HuH-7.5 (cell line): ENCODE measurements at places on chromosomes 1 and 21.

GRCh38 chr1:33133478-33134105 lies 48.3 kb downstream of the TRIM62 start:
- DNase-seq, result no peak

- no peak for DNase-seq
These were observed 14.4 kb downstream of the CDK18 start for GRCh38 chr1:205518661-205519540.

DNA sequence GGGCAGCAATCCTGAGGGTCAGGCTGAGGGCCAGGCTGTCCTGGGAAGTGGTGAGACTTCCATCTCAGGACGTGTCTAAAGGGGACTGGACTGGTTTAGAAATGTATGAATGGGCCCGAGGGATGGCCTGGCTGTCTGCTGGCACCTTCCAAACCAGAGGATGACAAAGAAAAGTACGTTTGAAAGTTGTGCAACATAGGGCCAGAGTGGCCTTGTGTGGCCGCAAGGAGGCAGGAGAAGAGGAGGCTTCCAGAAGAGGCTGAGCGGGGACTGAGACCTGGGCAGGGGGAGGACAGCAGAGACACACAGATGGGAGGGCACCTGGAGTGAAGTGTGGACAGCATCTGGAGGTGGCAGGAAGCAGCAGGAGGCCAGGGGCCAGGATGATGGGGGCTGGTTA lies 2.6 kb upstream of the SYTL1 start:
- DNase-seq, result no peak

GRCh38 chr1:77282866-77283539 lies 1.2 kb downstream of the AK5 start:
- DNase-seq, result no peak

GRCh38 chr1:40316595-40317393 lies at the start of gene COL9A2:
Gene COL9A2 (minus strand): TSS chr1:40317286. CDS start chr1:40317197, 89 bp downstream.
- peak; percentile 75 for DNase-seq

DNA sequence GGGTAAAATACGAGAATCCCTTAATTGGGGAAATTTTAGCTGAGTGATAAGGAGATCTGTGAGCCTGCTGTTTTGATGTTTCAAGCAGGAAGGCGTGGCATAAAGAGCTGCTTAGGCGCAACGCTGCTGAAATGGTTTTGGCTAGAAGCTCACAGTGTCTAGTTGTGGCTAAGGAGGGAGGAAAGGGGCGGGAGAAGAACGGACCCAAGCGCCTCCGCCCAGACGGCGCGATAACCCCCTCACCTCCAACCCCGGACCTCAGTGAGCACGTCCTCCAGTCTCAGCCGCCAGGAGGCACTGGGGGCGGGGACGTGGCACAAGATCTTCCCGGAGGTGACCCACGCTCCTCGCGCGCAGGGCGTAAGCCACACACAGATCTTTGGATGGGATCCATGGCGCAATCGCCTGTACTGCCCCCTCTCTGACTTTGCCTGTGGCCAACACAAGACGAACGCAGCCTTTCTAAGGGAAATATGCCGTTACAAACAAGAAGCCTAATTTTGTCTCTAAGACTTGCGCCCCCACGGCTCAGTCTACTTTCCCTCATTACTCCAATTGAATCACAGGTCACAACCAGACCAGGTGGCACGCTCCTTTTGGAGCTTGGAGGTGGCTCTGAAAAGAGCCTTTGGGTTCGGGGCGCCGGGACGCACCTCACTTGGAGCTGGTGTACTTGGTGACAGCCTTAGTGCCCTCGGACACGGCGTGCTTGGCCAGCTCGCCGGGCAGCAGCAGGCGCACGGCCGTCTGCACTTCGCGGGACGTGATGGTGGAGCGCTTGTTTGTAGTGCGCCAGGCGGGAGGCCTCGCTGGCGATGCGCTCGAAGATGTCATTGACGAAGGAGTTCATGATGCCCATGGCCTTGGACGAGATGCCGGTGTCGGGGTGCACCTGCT lies 23.4 kb upstream of the RNF187 start:
- no peak for DNase-seq

DNA sequence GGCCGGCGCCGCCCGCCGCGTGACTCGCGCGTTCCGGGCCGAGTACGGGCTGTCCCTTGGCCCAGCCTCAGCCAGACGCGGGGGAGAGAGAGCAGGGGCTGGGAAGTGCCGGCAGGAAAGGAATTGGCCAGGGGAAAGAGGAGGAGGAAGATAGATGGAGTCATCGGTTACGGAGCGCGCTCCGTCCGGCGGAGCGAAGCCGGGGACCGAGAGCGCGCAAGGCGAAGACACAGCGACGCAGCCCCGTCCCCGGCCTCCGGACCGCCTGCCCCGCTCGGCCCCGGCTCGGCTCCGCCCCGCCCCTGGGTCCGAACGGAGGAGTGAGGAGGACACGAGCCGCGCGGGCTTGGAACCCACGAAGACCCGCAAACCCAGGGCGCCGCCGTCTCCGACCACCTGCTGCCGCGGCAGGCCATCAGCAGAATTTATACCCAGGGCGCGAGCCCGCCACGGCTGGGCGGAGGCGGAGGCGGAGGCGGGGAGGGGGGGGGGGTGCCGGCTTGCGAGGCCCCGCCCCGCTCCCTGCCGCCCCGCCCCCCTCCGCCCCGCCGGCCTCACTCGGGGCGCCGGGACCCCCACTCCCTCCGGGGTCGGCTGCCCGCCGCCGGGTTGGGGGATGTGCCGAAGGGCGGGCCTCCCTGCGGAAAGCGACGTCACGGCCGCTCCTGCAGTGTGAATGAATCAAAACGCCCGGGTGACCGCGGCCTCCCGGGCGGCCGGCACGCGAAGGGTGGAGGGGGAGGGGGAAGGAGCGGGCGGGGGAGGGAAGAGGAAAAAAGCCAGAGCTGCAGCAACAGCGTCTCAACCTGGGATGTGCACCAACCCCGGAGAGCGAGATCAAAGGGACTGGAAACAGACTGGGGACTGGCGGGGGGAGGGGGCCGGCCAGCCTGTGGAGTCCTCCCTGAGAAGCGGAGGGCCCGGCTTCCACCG lies at the start of gene LHX4:
LHX4 (plus strand) TSS at position 782 of the 933 bp plus-strand sequence. CDS start 266 bp downstream, outside the sequence.
- peak; percentile 79 for DNase-seq

- DNase-seq, result no peak
These were observed 241.7 kb upstream of the RAB4A start for GRCh38 chr1:229028987-229029878.

DNA sequence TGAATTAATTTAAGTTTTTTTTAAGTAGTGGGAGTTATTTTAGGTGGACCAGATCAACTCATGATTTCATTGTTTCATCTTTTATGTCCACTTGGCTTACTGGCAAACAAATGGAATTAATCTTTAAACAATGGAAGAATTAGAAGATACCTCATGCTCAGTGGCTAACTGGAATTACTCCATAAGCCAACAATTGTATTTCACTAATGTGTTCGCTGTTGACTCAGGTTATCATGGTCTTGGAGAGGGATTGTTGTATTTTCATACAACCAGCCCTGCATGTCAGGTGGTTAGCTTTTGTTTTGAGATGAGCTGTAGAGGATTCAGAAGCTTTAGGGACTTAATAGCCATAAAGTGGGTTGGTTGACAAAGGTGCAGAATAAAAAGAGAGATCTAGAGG lies 57.2 kb upstream of the HMCN1 start:
- DNase-seq, result no peak

- DNase-seq, result no peak
These were observed 71.6 kb upstream of the CSF3R start for GRCh38 chr1:36554323-36554628.

DNA sequence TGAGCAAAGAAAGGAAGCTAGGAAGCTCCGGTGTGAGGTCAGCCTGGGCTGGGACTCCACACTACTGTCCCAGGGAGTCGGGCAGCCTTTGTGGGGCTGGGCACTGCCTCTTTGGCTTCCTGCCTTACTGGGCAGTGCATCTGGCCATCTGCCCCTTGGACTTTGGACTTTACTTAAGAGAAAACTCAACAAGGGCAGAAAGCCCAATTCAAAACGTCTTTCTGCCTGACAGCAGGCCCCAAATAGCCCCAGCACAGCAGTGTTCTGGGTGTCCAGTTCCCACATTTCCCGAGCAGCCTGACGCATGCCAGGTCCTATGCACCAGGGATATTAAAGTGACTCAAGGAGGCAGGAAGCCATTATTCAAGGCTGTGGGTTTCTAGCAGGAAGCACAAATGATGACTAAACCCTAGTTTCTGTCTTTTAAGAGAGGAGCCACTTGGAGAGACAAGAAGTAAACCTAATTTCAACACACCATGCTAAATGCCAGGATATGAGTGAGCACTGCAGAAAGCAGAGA lies 37.9 kb upstream of the EDEM3 start:
- DNase-seq, result peak; percentile 13

DNA sequence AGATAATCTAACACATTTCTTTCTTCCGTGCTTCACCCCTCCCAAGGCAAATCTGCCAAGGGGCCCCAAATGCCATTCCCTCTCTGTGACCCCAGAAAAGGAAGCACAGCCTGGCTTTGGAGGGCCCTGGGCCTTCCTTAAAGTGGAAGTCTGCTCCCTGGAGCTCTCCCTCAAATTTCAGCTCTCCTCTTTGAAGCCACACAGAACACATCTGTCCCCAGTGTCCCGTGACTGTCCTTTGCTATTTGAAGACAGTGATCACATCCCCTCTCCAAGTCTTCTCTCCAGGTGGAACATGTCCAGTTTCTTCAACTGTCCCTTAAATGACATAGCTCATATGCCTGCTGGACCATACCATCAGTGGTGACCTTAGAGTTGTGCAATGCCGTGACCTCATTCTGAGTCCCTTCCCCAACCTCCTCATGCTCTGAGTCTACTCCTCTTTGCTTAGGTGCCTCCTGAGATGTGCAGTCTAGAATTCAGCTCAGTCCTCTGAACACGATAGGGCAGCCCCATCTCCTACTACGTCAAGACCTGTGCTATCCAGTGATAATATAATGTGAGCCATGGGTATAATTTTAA lies 18.4 kb upstream of the FOXO6 start:
- DNase-seq, result no peak
